ENCODE measurements at places on chromosomes 11 and 22.

DNA sequence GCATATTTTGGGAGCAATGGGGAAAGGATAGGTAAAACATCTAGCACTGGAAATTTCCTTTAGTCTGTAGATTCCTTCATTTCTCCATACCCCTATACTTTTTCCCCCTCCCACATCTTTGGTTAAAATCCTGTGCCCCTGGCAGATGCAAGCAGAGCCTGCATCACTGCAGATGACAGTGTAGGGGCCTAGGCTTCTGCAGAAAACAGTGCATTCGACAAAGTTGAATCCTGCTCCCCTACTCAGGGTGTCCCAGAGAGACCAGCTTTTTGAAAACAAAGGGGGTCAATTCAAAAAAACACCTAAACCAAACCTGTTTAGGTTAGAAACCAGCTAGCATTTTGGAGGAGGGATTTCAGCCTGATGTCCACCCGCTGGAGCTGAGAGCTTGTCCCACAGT, 43.8 kb upstream of the BLID start:
- DNase-seq = no peak

DNA sequence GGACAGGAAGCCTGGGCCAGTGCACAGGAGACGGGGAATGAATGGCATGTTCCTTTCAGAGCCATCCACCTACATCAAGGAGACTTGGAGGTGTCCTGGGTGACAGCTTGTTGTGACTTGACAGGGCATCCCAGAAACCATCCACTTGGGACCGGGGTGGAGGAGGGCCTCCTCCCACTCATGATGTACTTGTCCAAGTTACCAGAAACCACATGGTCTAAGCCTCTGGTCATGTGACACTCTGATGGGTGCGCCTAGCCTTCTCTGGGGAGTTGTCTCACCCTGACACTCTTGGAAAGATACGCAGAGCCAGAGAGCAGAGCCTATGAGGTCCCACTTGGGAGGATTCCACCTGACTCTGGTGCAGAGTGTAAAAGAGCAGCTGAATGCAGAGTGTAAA, 21.6 kb upstream of the FXYD6 start:
- no peak for DNase-seq

- DNase-seq = no peak
These were observed 62.6 kb upstream of the PHF21B start for GRCh38 chr22:45072322-45072903.

DNA sequence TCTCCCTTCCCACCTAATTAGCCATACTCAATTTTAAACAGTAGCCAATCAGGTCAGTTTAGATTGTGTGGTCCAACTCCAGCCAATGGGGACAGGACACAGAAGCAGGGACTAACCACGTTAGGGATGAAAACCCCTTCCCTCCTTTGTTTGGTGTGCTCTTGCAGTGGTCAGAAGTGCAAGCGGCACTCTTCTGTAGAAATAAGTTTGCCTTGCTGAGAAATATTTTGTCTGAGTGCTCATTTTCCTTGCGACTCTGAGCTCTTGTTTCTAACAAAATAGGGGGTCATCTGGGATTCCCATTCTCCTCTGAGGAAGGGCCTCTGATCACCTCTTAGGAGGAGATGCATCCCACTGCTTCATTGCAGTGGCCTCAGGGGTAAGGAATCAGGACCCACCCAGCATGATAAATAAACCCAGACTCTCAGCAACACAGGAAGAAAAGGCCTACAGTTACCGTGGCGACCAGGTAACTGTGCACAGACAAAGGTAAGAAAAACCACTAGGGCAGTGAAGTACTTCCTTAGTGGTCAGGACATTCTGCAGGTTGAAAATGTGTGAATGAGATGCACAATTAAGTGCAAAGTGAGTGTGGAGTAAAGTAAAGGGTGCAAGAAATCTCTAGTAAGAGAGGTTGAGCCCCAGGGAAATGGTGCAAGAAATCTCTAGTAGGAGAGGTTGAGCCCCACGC, 55.4 kb downstream of the ZNF280B start:
- no peak for DNase-seq

DNA sequence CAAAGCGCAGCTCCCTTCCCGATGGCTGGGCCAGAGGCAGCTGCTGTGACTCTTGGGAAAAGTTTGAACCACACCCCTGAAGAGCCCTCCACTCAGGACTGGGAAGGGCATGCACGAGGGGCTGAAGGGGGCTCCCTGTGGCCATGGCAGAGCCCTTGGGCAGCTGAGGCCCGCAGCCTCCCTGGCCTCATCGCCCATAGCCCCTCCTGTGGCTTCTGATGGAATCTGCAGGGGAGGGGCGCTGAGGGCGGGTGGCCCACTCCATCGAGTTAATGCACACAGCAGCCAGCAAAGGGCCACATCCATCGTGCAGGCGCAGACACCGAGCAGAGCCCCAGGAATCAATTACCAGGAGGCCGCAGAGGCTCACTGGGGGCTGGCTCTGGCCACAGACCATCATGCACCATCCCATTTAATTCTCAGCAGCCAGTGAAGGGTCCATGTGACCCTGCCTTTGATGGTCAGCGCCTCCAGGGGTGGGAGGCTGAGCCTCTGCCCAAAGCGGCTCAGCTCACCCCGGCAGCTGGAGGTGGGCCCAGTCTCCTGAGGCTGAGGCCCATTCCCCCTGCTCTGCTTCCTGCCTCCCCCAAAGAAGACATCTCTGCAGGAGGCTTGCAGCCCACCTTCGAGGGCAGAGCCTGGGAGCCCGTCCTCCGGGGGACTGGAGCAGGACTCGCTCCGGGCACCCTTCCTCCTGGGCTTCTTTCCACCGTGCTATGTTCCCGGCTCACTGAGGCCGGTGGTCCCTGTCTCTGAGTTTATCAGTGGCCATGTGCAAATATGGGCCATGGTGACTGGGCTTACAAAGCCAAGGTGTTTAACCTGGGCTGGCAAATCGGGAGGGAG, 1410.2 kb downstream of the BRD1 start:
- no peak for DNase-seq

- no peak for DNase-seq
These were observed 26.7 kb downstream of the PARVG start for GRCh38 chr22:44207173-44207980.

GRCh38 chr11:35066783-35067423, 72.1 kb upstream of the CD44 start:
- DNase-seq = no peak

DNA sequence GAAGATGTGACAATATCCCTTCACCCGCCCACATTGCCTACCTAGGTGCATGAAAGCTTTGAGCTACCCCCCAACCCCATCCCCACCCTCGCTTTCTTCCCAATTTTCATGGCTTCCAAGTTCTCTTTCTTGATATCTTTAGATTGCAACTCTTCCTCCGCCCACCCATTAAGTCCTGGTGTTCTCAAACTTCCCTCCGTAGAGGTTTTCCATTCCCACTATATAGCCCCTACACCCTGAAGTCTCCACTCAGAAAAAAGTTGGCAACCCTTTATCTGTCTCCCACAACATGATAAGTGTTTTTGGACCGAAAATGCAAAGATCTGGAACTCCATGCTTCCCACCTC, 572 bp downstream of the ZNF70 start:
- DNase-seq = no peak

GRCh38 chr22:19060356-19061009, 61.7 kb downstream of the DGCR2 start:
- DNase-seq = no peak

DNA sequence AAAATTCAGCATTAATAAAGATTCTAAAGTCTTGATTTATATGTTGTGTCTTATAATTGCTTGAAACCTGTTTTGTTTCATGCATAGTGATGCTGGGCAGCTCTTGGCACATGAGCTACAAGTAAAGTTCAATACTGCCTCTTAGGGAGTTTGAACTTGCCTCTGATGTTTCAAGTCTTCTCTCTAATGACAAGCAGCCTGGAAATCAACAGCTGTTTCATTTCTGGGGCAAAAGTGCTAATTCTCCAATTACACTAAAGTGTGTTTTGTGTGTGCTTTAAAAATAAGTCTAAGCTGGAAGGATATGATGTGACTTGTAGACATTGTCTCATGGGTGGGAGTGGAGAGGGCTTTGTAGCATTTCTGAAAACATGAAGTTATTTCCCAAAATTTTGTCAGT, 23.7 kb upstream of the SESN3 start:
- DNase-seq = no peak

- DNase-seq = no peak
These were observed 431 bp downstream of the KMT2A start for GRCh38 chr11:118436639-118437207.

- DNase-seq = no peak
These were observed 6.6 kb downstream of the TRIM34 start for GRCh38 chr11:5631417-5631816.

GRCh38 chr11:1048375-1049070, 12.0 kb upstream of the MUC6 start:
- no peak for DNase-seq

Measured in renal pelvis (tissue), 12 donors.